ENCODE measurements at places on chromosomes 2 and 18.

DNA sequence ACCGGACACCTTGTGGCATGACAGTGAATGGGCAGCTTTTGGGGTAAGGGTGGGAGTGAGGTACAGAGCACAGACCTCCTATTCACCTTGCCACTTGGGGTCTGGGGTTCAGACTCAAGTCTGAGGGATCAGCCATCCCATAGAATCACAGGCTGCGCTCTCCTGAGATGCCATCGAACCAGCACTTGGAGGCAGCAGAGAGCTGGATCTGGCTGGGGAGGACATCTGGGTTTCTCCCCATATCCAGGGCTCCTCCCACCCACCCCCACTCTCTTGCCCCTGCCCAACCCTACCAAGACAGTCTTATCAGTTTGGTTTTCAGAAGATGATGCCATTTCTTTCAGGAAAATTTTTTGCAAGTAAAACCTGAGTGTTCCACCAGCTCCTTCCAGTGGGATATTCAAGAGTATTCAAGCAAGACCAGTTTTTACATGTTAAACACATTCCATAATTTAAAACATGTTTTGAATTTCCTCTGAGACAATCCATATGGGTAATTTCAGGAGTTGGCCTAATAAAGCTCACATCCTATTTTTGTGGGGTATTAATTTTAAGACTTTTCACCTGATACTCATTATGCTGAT is 29.2 kb upstream of the TEX44 start:
- DNase-seq, result no peak

DNA sequence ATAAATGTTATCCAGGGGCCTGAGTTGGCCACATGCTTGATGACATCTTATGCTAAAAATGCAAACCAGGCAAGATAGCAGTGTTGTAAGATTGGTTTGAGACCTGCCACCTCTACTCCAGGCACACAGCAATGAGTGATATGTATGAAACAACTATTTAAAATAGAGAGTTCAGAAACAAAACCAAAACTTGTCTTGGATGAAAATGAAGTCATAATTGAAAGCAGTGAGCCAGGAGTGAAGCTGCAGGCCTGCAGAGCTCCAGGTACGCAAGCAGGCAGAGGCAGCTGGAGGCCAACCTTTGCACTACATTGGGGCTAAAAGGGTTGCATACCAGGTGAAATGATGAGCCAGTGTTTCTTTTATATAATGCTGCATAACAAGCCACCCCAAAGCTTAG is 89.2 kb upstream of the SPATS2L start:
- no peak for DNase-seq

GRCh38 chr2:149042881-149043280 is 4.4 kb downstream of the LYPD6B start:
- no peak for DNase-seq

- DNase-seq, result no peak
These were observed 5.5 kb downstream of the EN1 start for GRCh38 chr2:118841828-118842461.

- no peak for DNase-seq
These were observed 237.2 kb downstream of the TSN start for GRCh38 chr2:121992700-121993099.

DNA sequence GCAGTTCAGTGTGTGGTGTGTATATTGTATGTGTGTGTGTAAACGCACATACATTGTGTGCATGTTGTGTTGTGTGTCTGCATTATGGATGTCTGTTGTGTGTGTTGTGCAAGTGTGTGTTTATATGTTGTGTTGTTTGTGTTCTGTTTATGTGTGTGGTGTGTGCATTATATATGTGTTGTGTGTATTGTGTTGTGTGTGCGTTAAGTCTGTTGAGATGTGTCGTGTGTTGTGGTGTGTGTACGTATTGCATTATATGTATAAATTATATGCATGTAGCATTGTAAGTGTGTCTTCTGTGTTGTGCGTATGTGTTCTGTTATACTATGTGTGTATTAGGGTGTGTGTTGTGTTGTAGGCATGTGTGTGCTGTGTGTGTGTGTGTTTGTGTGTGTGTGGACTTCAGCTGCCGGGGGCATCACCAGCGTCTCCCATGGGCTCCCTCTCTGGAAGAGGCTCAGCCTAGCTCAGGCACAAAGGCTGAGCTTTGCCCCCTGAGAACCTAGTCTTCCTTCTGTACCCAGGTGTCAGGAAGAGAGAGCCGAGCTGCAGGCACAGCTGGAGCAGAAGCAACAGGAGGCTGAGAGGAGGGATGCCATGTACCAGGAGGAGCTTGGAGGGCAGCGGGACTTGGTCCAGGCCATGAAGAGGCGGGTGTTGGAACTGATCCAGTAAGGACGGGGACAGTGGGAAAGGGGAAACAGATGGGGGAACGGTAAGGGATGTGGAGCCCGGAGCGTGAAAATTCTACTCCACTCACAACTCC is 13.7 kb downstream of the RUFY4 start:
- no peak for DNase-seq

GRCh38 chr2:138415985-138416384 is 85.6 kb upstream of the SPOPL start:
- DNase-seq, result no peak

DNA sequence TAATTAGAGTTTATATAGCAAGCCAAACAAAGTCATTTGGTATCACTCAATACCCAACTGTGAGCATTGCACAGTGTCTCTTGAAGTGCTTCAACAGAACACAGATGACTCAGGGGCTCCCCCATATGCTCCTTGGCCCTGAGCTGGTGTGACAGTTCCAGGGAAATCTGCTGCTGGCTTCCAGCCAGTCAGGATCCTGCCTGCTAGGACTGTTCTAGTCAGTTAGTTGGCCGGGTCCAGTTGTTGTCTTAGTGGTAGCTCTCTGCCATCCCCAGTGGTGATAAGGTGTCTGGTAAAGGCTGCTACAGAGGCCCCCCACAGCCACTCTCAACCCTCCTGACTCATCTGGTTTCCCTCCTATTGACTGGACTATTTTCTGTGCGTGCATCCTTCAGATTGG is 100.3 kb downstream of the IRS1 start:
- DNase-seq, result no peak

GRCh38 chr2:212962691-212963090 is 188.7 kb downstream of the IKZF2 start:
- DNase-seq, result no peak

DNA sequence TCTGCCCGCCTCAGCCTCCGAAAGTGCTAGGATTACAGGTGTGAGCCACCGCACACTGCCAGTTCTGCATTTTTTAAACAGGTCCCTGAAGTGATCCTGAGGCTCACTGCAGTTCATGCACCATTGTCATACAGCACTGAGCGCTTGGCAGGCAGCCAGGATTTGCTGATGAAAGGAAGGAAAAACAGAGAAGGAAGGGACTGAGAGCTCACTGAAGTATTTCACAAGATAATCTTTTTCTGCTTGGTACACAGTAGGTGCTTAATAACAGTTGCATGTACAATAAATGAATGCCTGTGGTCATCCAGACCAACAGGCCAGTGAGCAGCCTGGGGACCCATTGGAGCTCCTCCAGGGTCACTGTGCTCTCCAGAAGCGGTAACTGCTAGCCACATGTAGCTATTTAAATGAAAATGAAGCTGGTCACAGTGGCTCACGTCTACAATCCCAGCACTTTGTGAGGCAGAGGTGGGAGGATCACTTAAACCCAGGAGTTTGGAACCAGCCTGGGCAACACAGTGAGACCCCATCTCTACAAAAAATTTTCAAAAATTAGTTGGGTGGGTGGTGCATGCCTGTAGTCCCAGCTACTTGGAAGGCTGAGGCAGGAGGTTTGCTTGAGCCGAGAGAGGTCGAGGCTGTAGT is 33.1 kb upstream of the SMAD7 start:
- DNase-seq, result no peak

- DNase-seq, result no peak
These were observed 352.7 kb downstream of the ARL6IP6 start for GRCh38 chr2:153071090-153071489.

- DNase-seq, result no peak
These were observed 70.8 kb upstream of the SMAD7 start for GRCh38 chr18:49021433-49022129.

GRCh38 chr2:98140210-98140609 is 53.2 kb downstream of the VWA3B start:
- DNase-seq, result no peak

DNA sequence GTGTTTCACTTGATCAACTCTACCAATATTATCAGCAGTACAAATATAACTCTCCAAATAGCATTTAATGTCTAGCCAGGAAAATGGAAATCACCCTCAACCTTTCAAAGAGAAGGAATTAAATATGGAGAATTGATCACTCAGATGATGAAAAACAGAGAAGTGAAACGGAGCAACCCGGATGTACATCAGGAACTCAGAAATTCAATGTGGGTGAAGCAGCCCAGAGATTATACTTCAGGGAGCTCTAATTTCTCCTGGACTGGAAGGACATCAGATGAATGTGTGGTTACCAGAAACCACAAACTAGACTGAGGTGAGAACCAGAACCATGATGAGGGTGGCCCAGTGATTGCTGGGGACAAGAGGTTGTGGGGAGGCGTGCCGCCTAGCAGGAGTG is 35.5 kb upstream of the COBLL1 start:
- no peak for DNase-seq

- DNase-seq, result no peak
These were observed 67.6 kb downstream of the FEZ2 start for GRCh38 chr2:36530178-36530982.

DNA sequence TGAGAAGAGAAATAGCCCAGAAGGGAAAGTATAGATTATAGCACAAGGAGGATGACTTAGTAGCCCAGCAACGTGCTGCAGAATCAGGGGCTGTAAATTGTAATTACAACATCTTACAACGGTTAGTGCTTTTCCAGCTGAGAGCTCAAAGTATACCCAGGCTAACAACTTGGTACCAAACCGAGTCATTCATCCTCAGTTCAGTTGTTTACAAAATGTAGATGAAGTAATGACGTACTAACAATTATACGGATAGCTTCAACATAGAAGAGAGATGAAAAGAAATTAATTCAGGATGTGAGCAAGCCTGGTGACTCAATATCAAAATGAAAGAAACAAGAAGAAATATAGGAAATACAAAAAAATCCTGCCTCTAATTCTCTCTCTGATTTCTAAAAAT is 99.2 kb downstream of the DYNAP start:
- DNase-seq, result no peak

Data from stimulated activated CD4-positive, alpha-beta T cell treated with anti-CD3 and anti-CD28 coated beads, TNF-alpha, amount 100 ng/mL, for 1 hour (primary cell).